NCI-H69 (cell line): ENCODE measurements at places on chromosomes 11 and 22.

DNA sequence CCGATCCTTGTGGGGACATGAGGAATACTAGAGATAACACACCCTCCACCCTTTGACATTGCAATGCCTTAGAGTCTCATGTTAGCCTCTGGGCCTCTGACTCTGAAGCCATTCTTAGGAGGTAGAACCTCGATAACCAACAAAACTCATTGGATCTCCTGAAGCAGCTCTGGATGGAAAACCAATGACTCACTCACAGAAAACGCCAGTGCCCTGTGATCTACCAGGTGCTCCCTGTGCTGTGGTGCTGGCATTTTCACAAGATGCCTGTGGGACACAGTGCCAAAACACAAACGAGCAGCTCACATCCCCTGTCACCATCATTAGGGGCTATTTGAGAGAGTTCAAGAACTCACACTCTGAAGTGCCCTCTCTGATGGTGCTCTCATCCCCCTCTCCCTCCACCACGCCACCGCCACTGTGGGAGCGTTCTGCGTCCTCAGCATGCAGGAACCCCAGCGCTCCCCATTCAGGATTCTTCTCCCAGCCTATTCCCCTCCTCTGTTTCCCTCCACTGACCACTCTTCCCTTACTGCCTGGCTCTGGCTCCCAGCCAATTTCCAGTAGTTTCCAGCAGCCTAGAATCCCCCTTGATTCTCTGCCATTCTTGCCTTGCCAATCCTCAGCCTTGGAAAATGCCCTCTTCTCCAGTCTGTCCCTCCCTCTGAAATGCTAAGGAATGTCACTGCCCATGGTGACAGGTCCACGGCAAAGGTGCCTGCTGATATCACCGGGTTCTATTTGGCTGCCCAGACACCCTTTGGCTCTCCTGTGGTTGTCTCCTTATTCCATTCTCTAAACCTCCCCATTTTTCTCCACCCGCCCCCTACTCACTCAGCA is 4.7 kb upstream of the POLD4 start:
- DNase-seq: no peak

DNA sequence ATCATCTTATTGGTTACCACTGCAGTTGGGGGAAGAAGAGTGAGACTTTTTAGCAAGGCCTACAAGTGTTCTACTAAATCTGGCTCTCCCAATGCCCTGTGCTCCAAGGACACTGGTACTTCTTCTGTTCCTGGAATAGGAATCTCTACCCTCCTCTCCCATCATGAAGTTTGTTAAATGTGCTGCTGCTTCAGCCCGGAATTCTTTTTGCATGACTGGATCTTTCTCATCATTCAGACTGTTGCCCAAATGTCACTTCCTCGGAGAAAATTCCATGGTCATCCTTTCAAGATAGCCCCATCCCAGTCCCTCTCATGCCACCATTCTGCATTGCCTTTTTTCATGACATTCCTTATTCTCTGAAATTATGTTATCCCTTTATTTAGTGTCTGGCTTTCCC is 400.8 kb downstream of the SOX6 start:
- DNase-seq: no peak

DNA sequence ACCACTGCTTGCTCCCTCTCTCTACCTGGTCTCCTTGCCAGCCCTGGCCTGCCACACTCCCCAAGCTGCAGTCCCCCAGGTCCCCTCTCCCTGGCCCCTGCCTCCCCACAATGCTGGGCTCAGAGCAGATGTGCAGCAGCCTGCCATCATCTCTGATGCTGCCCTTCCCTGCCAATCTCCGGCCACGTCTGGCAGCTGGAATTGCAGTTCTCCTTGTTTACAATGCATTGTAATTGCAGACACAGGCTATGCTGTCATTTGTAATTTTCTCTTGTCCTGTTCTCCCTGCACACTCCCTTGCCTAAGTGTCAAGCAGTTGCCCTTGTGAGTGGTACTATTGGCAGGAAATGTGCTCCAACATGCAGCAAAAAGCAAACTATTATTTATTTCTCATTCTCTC is 222.3 kb downstream of the NTM start:
- DNase-seq: peak; percentile 9

DNA sequence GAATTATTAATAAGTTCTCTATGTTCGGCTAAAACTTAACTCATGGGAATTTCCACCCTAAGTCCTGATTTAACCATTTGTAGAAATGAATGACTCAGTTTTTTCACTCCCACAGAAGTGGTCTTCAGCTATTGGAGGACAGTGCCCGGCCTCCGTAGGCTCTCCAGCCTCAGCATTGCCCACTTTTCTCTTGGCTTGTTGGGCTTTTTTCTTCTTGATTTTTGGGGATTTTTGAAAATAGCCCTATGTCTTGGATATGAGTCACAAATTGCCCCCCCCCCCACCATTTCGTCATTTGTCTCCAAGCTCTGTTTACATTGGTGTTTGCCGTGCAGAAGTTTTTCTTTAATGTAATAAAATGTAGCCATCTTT is 66.7 kb downstream of the PACS1 start:
- DNase-seq: no peak

DNA sequence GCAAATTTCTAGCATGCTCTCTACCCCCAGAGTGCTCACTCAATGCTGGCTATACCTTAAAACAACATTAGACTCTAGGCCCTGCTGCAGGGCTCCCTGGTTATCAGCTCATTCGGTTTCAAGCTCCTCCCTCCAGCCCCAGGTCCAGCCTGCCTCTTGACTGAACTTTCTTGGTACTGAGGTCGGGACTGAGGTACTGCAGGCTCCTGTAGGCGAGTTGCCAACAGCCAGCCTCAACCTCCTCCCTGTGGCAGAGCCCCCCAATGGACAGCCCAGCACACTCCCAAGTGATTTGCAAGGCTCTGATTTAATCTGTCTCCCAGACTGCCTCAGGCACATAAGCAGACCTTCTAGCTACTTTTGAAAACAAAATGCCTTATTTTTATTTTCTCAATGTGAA is 73.6 kb upstream of the EIF3M start:
- DNase-seq: no peak

DNA sequence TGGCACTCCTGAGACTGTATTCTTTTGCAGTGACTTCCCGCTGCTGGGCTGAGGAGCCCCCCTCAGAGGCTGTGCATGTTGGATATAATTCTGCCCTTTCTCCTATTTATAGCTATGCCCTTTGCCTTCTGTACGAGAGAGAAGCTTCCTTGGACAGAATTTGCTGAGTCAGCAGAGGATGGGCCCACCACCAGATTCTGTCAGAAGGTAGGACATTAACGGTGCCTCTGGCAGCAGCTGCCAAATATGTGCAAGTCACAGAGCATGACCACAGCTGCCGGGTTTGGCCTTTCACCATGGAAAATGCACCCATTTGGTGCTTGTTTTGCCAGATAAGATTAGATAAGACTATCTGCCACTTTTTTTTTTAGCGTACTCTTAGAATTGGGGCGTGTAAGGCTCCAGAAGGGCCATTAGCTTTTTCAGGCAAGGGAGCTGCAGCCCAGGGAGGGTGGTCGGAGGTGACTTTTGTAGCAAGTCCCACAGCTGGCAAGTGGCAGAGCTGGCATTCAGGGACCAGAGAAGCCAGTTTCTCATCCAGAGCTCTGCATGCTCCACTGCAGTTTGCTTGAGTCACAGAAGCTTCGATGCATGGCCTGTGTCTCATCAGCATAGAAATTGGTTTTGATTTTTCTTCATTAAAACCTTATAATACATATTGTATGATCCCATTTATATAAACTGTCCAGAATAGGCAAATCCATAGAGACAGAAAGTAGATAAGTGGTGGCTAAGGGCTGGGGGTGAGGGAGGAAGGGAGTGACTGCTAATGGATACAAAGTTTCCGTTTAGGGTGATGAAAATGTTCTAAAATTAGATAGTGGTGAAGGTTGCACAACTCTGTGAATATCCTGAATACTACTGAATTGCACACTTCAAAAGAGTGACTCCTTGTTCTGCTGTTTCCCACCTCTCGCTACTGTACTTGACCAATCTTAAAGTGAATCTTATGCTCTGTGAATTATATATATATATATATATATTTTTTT is 15.8 kb downstream of the UPB1 start:
- DNase-seq: peak; percentile 29

DNA sequence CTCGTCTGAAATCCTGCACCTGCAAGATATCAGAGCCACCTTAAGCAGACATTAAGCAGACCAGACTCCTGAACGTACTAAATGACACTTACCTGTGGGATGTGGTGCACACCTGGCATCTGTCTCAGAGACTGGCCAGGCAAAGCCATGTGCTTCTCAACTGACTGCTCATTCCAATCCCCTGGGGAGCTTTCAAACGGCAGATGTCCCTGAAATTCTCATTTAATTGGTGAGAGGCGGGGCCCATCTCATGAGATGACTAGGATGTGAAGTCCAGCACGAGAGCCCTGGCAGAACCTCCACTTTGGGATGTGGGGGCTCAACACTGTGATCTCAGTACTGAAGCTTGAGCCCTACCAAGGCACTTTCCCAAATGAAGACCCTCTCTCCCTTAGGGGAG is 84.9 kb upstream of the HMGXB4 start:
- peak; percentile 99 for DNase-seq

DNA sequence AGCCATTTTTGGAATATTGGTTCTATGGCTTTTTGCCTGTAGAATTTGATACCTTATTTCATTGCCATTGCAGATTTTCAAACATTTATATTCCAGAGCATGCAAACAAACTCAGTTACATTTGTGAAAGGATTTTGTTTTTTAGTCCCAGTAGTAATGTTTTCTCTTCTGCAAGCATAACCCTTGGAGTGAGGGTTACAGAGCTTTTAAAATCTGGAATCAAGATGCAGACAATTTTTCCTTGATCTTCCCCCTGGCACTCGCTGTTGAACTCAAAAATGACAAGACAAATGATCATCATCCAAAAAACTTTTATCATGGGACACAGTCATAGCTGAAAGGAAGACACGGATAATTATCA is 20.8 kb downstream of the BBOX1 start:
- no peak for DNase-seq

DNA sequence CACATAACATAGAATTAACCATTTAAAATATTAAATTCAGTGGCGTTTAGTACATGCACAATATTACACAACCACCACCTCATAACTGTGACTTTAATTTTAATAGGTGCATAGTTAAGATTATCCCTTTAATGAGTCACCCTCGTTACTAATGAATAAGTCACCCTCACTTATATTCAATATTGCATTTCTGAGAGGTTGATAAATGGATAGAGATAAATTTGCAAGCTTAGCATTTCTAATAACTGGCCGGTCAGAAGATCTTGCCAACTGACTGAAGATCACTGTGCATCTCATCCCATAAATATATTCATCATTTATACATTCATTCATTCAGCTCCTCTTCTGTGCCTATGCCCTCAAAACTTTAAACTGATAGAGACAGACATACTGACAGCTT is 243.7 kb downstream of the TTC28 start:
- no peak for DNase-seq

DNA sequence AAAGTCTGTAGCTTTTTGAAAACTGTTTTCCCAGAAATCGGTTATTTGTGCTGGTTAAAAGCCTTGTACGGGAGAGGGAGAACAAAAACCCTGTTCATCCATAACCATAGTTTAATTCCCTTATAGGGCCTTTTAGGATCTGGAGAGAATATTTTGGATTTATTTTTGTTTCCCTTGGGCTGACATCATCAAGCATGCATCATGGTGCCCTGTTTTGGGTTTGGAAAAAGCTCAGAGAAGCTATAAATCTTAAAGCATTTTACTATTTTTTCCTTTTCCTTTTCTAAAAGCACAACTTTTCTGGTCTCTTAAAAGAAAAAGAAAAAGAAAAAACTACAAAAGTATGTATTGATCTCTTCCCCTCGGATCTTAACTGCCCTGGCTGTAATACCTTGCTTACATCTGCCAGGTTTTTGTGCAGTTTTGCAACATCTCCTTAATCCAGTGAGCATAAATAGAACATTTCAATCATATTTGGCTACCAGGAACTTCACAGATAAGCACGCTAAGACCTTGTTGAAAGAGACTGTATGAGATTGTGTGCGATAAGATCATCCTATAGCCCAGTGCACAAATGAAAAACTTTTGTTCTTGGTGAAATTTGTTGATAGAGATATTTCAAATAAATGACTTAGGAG is 88.0 kb downstream of the ZBTB16 start:
- no peak for DNase-seq

DNA sequence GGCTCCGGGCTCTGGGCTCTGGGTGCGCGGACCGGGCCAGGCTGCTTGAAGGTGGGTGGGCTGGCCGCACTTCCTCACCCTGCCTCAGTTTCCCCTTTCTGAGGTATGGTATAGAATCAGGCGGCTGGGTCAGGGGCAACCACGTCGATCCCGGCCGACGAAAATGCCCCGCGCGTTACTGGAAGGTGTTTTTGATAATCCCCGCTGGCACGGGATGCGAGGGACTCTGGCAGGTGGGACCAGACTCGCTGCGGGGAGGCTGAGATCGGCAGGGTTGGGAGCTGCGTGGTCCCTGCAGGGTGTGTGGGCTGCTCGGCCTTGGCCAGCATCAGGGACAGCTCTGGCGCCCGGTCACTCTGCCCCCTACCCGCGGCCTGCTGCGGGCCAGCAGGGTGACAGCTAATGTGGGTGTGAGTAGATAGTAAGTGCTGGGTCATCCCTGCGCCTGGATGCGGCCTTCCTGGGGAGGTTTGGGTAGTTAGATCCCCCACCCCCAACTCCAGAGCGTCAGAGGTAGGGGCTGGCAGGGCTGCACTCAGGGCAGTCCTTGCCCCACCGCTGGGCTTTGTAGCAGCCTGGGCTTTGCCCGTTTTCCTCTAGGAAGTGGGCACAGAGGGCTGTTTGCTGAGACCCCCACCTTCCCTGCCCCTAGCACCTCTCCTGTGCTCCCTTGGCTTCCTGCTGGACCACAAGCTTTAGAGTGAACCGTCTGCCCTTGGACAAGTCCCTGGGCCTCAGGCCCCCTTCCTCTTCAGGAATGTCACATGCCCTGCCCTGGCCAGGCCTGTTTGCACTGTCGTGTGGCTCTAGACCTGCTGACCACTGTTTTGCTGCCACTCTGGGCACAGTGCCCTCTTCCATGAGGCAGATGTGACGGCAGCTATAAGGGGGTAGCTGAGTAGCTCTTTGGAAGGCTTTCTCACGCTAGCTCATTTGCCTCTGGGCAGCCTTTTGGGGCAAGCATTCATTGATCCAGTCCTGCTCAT is 579 bp downstream of the TANGO2 start:
- DNase-seq: peak; percentile 48

DNA sequence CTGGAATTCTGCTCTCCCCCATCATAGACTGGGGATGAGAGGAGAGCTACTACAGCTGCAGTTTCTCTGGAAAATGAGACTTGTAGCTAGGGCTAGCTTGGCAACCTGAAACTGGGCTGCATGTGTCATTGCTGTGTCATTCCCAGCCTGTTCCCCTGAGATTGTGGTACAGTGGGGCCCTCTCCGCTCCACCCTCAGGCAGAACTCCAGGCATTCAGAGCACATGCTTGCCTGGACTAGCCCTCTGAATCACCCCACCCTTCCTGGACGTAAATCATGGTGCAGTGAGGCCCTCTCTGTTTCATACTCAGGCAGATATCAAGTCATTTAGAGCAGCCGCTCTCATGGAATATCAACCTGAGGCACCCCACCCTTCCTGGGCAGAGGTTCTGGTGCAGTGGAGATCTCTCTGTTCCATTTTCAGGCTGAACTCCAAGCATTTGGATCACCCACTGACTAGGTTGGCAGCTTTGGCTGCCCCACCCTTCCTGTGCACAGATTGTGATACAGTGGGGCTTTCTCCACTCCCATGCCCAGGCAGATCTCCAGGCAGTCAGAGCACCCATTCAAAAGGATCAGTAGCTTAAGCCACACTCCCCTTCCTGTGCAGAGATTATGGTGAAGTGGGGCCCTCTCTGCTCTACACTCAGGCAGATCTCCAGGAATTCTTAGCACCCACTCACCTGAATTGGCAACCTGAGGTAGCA is 274.4 kb downstream of the C11orf87 start:
- no peak for DNase-seq

GRCh38 chr22:27397954-27398342 is 403.6 kb downstream of the MN1 start:
- DNase-seq: no peak
